ENCODE measurements at places on chromosomes 6 and 20.

- peak; percentile 73 for DNase-seq
These were observed 8.0 kb upstream of the SLC17A3 start for GRCh38 chr6:25882051-25882496.

DNA sequence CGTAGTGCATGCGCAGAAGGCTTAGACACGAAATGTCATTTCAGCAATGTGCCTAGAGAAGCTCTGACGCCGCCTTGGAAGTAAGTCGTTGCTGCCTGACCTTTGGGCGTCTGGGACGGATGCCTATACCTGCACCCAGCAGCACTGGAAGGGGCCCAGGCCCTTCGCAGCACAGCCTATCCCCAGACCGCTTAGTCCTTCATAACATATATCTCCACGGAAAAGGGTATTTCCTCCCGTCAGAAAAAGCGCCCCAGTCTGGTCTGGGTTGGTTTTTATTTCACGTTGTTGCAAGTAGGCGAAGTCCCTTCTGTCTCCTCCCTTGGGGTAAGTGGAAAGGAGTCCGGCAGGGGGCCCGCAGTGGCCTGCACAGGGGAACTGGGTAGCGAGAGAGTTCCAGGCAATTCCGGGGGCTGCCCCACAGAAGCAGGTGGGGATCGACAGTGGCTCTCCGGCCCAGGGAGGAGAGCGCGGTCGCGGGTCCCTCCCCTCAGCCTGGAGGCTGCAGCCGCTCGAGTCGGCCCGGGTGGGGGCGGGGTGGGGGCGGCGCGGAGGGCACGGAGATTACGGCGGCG, 559 bp upstream of the EYA4 start:
- no peak for DNase-seq

DNA sequence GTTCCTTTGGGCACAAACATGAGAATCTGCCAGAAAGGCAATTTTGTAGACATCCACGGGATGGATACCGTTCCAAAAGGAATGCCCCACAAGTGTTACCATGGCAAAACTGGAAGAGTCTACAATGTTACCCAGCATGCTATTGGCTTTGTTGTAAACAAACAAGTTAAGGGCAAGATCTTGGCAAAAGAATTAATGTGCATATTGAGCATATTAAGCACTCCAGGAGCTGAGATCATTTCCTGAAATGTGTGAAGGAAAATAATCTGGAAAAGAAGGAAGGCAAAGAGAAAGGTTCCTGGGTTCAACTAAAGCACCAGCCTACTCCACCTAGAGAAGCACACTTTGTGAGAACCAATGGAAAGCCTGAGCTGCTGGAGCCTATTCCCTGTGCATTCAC, 103.9 kb upstream of the ARG1 start:
- no peak for DNase-seq

GRCh38 chr20:59437601-59438031, 137.2 kb downstream of the EDN3 start:
- no peak for DNase-seq

GRCh38 chr6:168280020-168280898, 39.3 kb downstream of the DACT2 start:
- no peak for DNase-seq

DNA sequence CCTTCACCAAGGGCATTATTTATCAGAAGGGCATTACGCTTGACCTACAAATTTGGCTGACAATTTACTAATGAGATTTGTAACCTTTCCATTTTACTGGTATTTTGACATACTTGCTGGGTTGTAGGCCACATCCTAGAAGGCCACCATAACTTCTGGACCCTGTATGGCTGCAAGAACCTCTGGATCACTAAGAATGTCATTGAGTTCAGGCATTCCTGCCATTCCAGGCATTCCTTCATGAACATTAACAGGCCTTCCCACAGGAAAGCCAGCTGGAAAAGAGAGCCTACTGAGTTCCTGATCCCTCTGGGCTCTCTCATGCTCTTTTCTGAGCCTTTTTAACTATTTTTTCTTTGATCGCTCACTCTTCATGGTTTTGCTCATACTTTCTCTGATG, 28.4 kb upstream of the SLC35A1 start:
- DNase-seq = no peak

Measured in CD4-positive, alpha-beta T cell treated with Interleukin-21 for 1 hour (primary cell).